Type B pancreatic cell (in vitro differentiated cells): ENCODE measurements at places on chromosomes 4 and X. TPM values are rescaled to one million over a fixed set of nuclear protein-coding genes. Genes with fewer than 3 reads are reported as not detected.

Gene SPATA18
- 17.0 and 40.4 TPM in 2 replicates for total RNA-seq

DNA sequence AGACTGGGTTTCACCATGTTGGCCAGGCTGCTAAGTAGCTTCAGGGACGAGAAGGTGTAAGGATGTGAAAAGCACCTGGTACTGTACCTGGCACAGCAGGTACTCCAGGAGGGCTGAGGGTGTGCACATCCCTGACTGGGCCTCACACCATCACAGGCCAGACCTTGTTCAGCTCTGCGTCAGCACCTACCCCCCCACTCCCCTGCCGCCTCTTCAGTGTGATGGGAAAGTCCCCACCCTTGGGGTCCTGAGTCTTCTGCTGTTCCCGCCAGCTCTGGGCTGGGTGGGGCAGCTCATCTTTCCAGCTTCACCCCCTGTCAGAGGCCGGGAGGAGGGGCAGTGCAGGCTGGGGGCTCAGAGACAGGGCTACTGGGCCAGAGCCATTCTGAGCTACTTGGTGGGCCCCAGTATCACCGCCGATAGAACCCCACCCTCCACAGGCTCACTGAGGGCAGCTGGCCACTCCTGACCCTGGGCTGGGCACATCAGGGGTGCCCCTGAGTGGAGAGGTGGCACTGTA is 6.7 kb upstream of the SH3BP2 start:
- no peak overlapping the region for H3K4me3 ChIP-seq
- H3K27me3 ChIP-seq: peaks cover 9% of the 10 kb centered on the region
- no peak overlapping the region for H3K27ac ChIP-seq
- no peaks in the 10 kb centered on the region for H3K36me3 ChIP-seq
- no peak for DNase-seq

DNA sequence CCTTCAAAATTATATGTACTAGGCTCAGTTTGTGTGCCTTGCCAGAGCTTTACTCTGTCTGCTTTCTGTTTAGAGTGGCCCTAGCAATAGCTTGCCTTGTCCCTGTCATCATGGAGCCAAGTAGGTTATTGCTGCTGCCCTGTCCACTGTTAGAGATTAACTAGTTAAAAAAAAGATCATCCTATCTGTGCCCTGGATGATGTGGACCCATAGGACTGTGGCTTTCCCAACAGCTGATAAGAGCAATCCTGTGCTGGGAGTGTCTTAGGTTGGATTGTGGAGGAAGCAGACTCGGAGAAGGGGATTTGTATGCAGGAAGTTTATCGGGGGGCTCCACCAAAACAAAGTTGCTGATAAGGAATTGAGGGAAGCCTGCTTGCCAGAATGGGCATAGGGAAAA is 23.8 kb downstream of the PPP1R2C start:
- H3K4me1 ChIP-seq: peaks cover 5% of the 10 kb centered on the region
- H3K27me3 ChIP-seq: no peaks in the 10 kb centered on the region
- no peak overlapping the region for H3K4me3 ChIP-seq
- H3K27ac ChIP-seq: no peak overlapping the region
- H3K36me3 ChIP-seq: peaks cover 4% of the 10 kb centered on the region
- no peak for DNase-seq

- no peaks in the 10 kb centered on the region for H3K27me3 ChIP-seq
- no peak for DNase-seq
- no peak overlapping the region for H3K4me3 ChIP-seq
- H3K36me3 ChIP-seq: no peaks in the 10 kb centered on the region
Observed at GRCh38 chr4:57410331-57411052, 300.3 kb upstream of the IGFBP7 start.

- no peak overlapping the region for H3K4me3 ChIP-seq
- no peaks in the 10 kb centered on the region for H3K27me3 ChIP-seq
- no peaks in the 10 kb centered on the region for H3K36me3 ChIP-seq
- DNase-seq: no peak
- H3K27ac ChIP-seq: no peak overlapping the region
Observed at GRCh38 chrX:39749728-39750127, 348.0 kb downstream of the BCOR start.
